ENCODE measurements at places on chromosomes 5 and 9.
A peak's percentile ranks its signal among the peaks of the same experiment; 100 is the strongest.

DNA sequence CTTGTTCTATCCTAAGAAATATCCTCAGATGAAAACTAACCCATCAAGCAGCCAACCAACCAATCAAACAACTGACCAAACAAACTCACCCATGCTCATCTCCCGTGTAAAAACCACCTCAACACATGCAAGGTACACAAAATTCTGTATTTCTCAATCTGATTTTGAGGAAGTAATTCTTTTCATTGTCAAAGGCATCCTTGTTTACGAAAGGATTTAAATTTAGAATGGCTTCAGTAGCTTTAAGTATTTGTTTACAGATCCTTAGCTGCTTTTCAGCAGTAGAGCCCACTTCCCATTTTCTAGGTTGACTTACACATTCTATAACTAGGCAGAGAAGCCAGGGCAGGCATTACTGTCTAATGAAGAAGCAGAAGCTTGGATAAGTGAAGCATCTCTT is 78.6 kb downstream of the NTRK2 start:
- no peak for DNase-seq

GRCh38 chr5:126339215-126339805 is 83.9 kb upstream of the GRAMD2B start:
- DNase-seq: peak; percentile 6

DNA sequence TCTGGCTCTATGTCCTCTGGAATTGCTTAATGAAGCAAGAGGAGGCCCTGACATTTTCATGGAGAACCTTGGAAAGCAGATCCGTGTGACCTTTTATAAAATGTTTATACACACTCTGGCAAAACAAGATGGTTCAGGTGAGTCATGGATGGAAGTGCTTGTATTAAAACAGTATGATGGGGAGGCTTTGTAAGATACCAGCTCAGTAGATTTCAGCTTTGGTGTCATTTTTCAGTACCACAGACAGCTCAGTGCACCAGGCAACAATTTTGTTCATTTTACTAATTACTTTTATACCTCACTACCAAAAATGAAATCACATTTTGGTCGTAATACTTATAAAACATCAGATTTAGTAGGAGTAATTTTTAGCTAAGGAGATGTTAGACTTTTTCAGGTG is 5.2 kb downstream of the KCNN2 start:
- DNase-seq: no peak

- DNase-seq: no peak
Observed at GRCh38 chr5:102481054-102481715, 17.6 kb downstream of the SLCO6A1 start.

DNA sequence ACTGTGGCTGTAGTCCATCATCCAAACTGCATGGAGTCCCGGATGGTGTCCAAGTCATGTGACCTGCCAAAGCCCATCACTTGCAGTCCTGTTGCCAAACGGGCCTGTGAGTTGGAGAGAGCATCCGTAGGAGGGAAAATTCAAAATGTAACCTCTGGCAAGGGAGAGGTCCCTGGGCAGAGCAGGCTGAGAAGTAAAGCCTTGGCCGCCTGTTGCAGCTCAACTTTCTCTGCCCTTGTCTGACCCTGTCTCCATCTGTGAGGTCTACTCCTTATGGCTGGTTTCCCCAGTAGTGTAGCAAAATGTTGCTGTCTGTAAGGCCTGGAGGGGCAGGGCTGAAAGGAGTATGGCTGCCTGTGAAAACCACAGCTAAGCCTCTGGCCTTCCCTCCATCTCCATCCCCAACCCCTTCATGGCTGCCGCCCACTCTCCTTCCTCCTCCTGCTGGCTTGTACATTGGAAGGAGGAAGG is 163.5 kb downstream of the SEMA6A start:
- no peak for DNase-seq

- no peak for DNase-seq
Observed at GRCh38 chr9:99241106-99241505, 19.0 kb downstream of the SEC61B start.

- no peak for DNase-seq
Observed at GRCh38 chr9:92512622-92513021, 23.2 kb downstream of the ECM2 start.

- DNase-seq: no peak
Observed at GRCh38 chr5:157331807-157332206, 65.9 kb downstream of the CYFIP2 start.

DNA sequence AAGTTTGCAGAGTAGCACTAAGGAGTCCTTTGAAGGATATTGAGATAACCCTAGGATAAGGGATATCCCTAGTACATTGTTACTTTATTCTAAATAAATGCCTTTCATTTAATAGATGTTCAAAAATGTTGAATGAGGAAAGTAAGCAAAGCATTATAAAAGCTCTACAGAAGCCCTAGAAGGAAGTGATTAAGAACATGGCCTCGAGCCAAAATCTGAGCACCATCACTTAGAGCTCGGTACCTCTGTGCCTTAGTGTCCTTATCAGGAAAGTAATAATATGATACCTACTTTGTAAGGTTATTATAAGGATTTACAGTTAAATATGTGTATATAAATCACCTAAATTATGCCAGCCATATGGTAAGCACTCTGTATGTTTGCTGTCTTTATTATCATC is 242.6 kb downstream of the KIAA0825 start:
- no peak for DNase-seq

DNA sequence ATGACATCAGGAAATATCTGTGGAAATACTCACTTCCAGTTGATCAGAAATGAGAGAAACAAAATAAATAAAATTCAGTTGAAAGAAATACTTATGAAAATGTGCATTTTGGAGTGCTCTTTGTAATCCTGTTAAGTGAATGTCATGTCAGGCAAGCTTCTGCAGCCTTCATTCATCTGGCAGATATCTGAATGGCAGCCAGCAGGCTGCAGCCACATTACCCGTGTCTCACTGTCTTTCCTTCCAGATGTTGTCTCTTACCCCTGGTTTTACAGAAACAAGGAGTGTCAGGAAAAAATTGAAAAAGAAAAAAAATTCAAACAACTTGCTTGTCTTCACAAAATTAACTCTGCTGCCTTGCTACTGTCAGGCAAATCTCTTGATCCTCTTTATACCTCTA is 445.0 kb upstream of the RIOK2 start:
- no peak for DNase-seq

- no peak for DNase-seq
Observed at GRCh38 chr5:141517312-141517711, 28.4 kb downstream of the PCDHGC5 start.

DNA sequence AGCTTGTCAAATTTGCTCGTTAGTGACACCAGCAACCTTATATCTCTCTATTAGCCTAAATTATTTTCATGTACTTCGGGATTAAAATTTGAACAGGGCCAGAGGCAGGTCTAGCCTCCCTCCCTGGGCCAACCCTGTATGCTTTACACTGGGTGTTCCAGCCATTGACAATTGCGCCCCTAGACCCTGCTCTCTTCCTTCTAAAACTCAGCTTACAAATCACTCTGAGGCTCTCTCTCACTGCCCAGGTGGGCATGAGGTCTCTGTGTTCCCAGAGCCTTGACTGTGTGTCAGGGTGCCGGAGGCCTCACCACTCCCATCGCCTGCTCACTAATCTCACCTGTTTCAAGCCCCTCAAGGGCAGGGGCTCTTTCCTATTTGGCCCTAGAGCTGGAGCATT is 6.4 kb upstream of the CFAP90 start:
- no peak for DNase-seq

GRCh38 chr9:4299005-4299795 is 668 bp downstream of the GLIS3 start:
- no peak for DNase-seq

- no peak for DNase-seq
Observed at GRCh38 chr5:1555808-1556731, 32.3 kb upstream of the LPCAT1 start.

- no peak for DNase-seq
Observed at GRCh38 chr9:106583751-106584150, 279.2 kb upstream of the ZNF462 start.

GRCh38 chr9:97704851-97705250 is 7.7 kb upstream of the XPA start:
- DNase-seq: no peak

GRCh38 chr9:136527721-136528710 is 17.8 kb downstream of the NOTCH1 start:
- DNase-seq: no peak

- DNase-seq: no peak
Observed at GRCh38 chr9:23783509-23783908, 42.5 kb downstream of the ELAVL2 start.

- no peak for DNase-seq
Observed at GRCh38 chr5:125409861-125410536, 663.6 kb upstream of the ZNF608 start.

- no peak for DNase-seq
Observed at GRCh38 chr5:56056875-56057274, 62.1 kb upstream of the IL6ST start.

GRCh38 chr5:63919763-63920478 is 42.3 kb downstream of the HTR1A start:
- no peak for DNase-seq

GRCh38 chr9:37963936-37964739 is 60.2 kb upstream of the SLC25A51 start:
- DNase-seq: no peak

GRCh38 chr9:126392662-126393371 is 66.2 kb downstream of the MVB12B start:
- no peak for DNase-seq

GRCh38 chr9:116334546-116335150 is 181.1 kb downstream of the PAPPA start:
- DNase-seq: no peak

DNA sequence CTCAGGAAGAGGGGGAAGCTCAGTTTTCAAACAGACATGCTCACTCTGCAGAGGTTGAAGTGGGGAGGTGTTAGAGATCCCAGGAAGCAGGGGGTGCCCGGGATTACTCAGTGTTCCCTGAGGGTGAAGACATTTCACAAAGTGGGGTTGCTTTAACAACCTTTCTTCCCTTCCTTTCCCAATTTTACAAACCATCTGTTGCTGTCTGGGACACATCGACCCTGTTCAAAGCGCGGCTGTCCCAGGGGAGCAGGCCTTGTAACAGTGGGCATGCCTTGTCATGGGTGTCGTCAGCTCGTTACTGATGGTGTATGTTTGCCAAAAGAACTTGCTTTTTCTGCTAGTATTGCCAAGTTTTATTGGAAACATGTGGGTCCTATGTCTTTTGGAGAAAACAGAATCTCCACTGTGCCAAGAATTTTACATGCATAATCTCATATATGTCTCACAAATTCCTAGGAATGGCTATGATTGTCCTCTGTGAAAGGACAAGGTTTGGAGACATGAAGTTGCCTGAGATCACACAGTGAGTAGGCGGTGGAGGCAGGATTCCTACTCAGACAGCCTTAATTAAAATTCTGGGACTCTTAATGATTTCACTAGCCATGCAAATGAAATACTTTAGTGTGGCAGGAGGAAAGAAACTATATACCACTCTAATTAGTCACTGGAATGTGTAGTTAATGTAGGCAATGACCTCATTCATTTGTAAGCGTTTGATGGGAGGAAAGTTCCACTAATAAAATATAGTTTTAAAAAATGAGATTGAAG is 198.9 kb downstream of the NXNL2 start:
- no peak for DNase-seq

GRCh38 chr5:28648108-28648507 is 1609.7 kb upstream of the CDH9 start:
- no peak for DNase-seq

GRCh38 chr9:94079236-94079635 is 5.0 kb upstream of the PTPDC1 start:
- DNase-seq: no peak

DNA sequence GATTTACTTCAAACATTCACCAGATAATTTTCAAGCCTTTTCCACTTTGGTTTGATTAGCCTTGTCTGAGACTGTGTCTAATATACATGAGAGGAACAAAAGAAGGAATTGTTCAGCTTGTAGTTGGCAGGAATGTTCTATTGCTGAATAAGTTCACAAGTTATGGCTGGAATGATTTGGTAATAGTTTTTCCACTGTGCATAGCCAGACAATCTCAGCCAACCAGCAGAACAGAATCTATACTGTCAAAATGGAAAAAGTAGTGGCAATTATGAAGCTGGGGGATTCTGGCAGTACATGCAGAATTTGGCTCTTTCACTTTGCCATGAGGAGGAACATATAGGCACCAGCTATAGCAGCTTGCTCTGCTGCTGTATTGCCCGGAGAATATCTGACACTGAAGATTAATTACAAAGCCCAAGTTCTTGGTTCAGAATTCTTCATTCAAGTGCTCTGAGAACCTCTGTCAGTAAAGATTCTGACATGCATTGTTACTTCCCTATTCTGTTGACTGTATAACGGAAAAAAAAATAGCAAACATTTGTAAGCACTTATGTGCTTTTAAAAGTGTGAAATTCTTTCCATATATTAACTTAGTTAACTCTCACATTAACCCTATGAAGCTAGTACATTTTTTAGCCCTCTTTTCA is 150.6 kb downstream of the PRR16 start:
- no peak for DNase-seq

GRCh38 chr9:3497857-3498256 is 27.9 kb downstream of the RFX3 start:
- no peak for DNase-seq

DNA sequence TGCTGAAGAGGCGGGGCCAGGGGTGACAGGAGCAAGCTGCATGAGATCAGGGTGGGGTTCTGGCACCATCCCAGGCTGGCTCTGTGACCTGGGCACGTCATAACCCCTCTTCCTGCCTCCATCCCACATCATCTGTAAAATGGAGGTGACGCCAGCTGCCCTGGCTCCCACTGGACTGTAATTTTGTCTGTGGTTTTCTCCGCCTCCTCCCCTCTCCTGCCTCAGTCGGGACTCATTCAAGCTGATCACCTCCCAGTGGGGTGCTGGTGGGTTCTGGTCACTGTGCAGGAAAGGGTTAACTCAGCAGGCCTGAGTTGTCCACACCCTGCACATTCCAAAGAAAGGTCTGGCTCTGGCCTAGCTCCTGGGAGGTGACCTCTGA is 128.2 kb downstream of the RXRA start:
- DNase-seq: no peak

DNA sequence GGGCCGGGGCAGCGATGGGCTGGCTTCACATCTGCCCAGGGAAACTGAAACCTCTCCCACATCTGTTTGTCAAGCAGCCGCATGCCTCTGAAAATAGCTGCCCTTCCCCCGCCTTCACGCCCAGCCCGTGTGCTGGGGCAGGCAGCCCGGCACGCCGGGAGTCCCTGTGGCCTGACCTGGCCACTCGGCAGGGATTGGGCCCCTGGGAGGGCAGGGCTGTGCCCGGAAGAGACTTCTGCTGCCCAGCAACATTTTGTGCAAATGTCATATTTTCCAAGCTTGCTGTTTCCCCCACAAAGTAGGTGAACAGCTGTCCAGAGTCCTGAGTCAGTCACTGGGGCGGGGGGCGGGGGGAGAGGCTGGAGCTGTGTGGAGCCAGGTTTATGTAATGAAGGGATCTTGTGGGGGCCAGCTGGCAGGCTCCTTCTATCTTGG is 8.2 kb downstream of the COL27A1 start:
- DNase-seq: no peak
